ENCODE measurements at places on chromosomes 6 and 20.

GRCh38 chr6:160174681-160175080, 53.1 kb downstream of the SLC22A1 start:
- DNase-seq: no peak

DNA sequence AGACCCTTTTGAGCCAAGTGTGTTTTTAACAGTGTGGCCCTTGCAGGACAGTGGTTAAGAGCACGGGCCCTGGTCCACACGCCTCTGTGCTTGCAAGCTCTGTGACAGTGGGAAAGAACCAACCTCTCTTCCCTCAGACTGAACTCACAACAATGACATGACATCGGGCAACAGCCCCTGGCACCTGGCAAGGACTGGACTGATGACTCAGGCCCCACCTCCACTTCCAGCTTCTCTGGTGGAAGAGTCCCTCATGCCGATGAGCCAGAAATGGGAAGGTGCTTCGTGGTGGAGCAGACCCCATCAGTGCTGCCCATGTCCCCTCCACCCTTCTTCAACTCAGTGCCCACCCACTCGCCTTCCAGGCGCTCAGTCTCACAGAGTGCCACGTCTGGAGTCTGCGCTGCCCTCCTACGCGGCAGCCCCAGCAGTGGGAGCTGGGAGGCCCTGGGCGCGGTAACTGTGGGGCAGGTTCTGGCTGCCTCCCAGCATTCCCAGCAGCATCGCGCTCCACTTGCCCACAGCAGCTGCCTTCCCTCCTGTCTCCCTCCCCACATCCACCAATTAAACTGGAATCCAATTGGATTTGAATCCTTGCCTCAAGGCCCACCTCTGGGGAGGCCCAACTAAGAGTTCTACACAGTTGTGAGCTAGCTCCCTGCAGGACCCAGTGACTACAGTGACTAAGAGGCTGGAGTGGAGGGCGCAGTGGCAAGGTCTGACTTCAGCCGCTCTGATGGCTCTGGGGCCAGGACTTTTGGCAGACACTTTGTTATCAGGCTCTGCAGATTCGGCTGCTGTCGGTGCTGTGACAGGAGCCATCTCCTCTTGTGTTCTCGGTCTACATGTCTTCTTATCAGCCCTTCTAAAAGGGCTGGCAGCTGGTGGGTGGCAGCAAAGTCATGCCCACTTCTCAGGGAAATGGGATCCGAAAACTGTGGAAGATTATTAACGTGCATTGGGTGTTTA, 156.8 kb upstream of the MLN start:
- no peak for DNase-seq

GRCh38 chr6:108746366-108746765, 101.9 kb upstream of the ARMC2 start:
- no peak for DNase-seq

DNA sequence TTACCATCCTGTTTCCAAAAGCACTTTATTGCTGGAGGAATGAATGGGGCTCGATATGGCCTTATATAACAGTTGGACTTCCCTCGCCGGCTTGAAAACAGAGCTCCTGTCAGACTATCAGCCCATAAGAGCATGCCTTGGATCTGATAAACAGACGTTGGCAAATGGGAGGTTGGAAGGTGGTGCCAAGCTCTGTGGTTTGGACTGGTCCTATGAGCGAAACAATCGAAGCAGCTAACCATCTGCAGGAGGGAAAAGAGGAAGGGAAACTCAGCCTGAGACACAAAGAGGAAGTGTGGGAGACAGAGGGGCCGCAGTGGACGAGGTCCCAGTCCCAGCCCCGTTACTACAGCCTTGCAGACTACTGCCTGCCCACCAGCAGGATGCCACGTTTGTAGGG, 92.9 kb downstream of the TFAP2C start:
- no peak for DNase-seq

GRCh38 chr6:118710616-118711015, 59.2 kb upstream of the CEP85L start:
- no peak for DNase-seq

- DNase-seq: no peak
Measured at GRCh38 chr6:40391086-40391485, 196.1 kb downstream of the LRFN2 start.

DNA sequence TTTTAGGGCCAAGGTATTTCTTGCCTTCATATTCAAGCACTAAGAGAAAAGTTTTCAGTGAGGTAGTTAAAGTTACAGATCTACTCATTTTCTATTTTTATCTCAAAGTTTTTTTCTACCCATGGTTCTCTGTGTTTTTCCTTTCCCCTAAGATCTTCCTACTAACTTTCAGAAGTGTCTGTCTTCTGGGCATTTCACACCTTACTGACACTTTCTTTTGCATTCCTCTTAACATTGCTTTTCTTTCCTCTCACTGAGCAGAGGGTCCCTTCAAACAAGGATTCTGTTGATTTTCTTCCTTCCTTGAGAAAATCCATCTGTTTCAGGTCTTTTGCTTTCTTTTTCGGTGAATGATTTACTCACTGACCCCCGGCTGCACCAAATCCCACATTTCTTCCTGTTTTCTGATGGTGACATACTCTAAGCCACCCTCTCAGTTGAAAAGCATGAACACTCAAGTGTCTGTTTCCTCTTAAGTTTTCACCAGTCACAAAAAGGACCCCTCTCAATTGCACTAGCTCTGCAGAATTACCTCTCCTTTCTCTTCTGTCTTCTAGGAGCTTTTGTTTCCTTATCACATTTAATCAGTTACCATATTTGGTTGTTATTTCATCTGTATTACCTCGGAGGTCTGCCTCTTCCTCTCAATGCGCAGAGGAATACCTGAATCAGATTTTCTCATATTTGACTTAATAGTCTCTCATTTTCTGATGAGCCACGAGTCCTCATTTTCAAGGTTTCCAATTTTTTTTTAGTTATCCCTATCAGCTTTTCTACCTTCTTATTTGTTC, 73.5 kb upstream of the RNF217 start:
- no peak for DNase-seq

- no peak for DNase-seq
Measured at GRCh38 chr6:39249278-39249677, 20.0 kb upstream of the KCNK5 start.

DNA sequence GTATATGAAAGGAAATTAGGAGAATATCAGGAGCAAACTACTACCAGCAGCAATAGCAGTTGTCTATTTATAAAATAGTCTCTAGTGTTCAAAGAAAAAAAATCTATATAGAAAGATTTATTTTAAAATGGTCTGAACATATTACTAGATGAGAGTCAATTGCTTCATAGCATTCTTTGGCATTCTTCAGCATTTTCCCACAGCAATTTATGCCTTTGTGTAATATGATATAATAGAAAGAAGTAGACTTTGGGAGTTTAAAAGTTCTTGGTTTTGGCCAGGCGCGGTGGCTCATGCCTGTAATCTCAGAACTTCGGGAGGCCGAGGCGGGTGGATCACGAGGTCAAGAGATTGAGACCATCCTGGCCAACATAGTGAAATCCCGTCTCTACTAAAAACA, 157.0 kb upstream of the PLN start:
- no peak for DNase-seq
